ENCODE measurements at places on chromosomes 5 and 9. TPM values are rescaled to one million over a fixed set of nuclear protein-coding genes. Genes with fewer than 3 reads are reported as not detected.

Gene ROPN1L
- total RNA-seq = 1.7 TPM

Gene LECT2
- total RNA-seq = not detected

Gene WDR31
- 8.7 TPM for total RNA-seq

Gene TRPM3
- 11.4 TPM for total RNA-seq

Gene EMB
- 25.0 TPM for total RNA-seq

Gene IL33
- total RNA-seq = 22.7 TPM

- DNase-seq = no peak
- H3K27ac ChIP-seq = no peak overlapping the region
- no peaks in the 10 kb centered on the region for H3K36me3 ChIP-seq
- no peaks in the 10 kb centered on the region for H3K27me3 ChIP-seq
- H3K4me1 ChIP-seq = peaks cover 4% of the 10 kb centered on the region
Observed at GRCh38 chr9:89372230-89372816, 54.0 kb downstream of the SECISBP2 start.

DNA sequence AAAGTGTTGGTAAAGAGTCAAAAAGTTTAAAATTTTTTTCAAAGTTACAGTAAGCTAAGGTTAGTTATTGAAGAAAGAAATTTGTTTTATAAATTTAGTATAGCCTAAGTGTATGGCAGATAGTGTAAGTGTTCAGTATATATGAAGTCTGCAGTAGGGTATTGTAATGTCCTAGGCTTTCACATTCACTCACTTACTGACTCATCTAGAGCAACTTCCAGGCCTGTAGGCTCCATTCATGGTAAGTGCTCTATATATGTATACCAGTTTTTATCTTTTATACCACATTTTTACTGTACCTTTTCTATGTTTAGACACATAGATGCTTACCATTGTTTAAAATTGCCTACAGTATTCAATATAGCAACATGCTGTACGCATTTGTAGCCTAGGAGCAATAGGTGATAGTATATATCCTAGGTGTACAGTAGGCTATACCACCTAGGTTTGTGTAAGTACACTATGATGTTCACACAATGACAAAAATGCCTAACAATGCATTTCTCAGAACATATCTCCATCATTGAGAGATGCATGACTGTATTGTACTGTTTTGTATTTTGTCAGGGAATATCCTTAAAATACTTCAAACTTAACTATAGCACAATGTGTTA lies 38.5 kb downstream of the CYSTM1 start:
- no peaks in the 10 kb centered on the region for H3K27me3 ChIP-seq
- peaks cover 39% of the 10 kb centered on the region for H3K4me1 ChIP-seq
- H3K36me3 ChIP-seq = no peaks in the 10 kb centered on the region
- H3K27ac ChIP-seq = no peak overlapping the region

DNA sequence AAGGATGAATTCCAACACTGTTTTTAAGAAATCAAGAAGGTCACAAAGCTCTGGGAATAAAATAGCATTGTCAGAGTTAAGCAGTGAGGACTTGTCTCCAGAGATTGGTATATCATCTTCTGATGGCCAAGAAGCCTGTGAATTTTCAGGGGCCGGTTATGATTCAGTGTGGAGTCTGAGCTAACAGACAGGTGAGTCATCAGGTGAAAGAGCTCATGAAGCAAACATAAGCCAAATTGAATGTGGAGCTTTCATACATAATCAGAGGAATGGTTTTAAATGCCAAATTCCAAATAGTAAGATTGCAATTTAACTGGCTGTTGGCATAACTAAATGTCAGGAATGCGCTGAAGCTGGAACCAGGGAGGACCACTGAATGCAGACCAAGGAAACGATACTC lies 494.2 kb downstream of the MTRR start:
- no peaks in the 10 kb centered on the region for H3K36me3 ChIP-seq
- no peaks in the 10 kb centered on the region for H3K4me1 ChIP-seq
- H3K27me3 ChIP-seq = no peaks in the 10 kb centered on the region

DNA sequence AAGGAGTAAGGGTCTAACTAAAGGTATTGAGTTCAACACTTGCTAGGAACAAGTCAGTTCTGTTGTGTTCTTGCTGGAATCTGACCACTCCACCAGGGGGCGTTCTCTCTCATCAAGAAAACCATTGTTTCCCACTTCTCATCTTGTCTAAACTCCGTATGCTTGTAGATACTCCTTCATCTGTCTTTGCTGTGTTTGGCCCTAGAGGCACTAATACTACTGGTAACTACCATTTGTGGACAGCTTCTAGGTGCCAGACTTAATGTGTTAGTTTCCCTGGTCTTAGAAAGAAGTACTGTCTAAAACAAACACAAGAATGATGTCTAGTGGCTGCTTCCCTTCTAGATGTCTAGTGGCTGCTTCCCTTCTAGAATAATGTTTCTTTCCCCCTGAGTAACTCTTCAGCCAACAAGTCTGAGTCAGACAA lies 18.7 kb upstream of the PTPDC1 start:
- no peaks in the 10 kb centered on the region for H3K4me1 ChIP-seq
- no peak overlapping the region for H3K4me3 ChIP-seq
- H3K27me3 ChIP-seq = no peaks in the 10 kb centered on the region

DNA sequence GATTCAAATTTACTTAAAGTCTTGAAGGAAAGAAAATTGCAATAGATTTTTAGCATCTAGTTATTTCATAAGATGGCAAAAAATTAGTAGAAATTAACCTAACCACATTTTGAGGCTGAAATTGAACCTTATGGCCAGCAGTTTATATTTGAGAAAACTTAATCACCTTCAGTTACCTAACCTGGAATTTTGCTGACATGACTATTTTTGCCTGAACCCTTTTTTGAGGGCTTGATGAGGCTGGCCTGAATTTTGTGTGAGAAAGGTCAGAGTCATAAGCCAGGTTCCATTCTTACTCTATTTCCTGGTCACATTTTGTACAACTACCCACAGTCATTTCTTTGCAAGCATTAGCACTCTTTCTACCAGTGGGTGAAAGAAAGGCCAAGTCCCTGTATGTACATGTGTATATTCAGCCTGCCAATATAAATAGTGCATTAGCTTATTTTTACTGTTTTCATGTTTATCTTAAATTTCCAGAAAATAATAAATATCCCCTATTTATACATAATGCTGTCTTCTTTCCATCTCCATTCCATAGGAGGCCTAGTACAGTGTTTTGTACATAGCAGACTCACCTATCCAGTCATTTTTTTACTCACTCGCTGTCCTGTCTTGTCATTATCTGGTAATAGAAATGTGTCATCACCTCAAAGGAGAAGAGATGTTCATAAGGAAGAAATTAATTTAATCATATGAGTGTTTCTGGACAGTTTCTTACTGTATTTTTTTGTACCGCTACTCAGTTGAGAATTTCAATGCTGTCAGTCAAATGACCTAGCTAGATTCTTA lies 108.4 kb upstream of the SGCD start:
- H3K4me1 ChIP-seq = no peaks in the 10 kb centered on the region
- no peaks in the 10 kb centered on the region for H3K36me3 ChIP-seq
- no peak for DNase-seq
- no peak overlapping the region for H3K4me3 ChIP-seq
- no peak overlapping the region for H3K27ac ChIP-seq

DNA sequence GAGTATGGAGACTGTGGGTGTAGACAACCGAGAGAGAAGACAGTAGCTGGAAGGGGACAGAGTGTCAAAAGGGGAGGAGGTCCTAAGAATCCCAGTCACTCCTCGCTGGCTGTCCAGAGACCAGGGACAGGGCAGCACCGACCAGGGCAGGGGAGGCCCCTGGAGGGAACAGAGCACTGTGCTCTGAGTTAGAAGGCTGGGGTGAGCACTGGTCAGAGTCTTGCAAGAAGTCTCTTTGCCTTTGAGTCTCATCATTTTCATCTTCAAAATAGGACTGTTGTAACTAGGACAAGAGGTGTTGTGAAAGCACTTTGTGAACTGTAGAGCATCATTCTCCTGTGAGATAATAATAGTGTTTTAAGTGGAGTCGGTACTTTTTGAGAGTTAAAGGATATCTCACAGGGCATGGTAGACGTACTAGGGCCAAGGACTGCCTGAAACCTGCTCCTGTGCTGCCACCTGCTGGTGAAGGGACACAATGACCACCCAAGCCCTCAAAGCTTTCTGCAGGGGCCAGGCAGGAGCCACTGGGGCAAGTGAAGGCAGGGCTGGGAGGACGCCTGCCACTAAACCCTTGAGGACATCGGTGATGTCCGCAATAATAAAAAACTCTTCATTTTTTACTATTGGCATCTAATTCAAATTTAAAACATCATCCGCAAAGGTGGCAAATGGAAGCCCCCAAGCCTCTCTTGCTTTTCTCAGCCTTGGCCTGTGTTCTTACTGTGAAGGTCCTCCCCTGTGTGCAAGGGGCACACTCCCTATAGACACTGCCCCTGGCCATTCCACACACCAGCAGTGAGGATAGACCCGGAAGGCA lies 28.2 kb downstream of the SLC6A7 start:
- no peak overlapping the region for H3K27ac ChIP-seq
- no peak overlapping the region for H3K4me3 ChIP-seq
- no peaks in the 10 kb centered on the region for H3K4me1 ChIP-seq

DNA sequence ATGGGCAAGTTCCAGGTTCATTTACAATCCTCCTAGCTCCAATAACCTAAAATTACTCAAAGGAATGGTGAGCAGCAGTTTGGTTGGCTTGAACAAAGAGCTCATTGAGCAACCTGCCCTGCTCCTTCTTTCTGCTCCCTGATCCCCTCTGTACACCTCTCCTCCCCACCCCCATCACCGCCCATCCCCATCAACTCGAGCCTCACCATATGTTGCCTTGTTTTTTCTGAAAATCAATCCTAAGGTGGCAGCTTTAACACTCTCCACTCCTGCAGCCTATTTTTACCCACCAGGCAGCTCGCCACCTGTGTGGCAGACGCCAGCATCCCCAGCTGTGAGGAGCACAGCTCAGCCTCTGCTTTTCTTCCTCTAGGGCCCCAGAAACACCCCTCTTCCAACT lies 533.4 kb upstream of the BRINP1 start:
- no peak overlapping the region for H3K27ac ChIP-seq
- no peak overlapping the region for H3K4me3 ChIP-seq
- no peaks in the 10 kb centered on the region for H3K36me3 ChIP-seq
- H3K4me1 ChIP-seq = no peaks in the 10 kb centered on the region
- no peak for DNase-seq

DNA sequence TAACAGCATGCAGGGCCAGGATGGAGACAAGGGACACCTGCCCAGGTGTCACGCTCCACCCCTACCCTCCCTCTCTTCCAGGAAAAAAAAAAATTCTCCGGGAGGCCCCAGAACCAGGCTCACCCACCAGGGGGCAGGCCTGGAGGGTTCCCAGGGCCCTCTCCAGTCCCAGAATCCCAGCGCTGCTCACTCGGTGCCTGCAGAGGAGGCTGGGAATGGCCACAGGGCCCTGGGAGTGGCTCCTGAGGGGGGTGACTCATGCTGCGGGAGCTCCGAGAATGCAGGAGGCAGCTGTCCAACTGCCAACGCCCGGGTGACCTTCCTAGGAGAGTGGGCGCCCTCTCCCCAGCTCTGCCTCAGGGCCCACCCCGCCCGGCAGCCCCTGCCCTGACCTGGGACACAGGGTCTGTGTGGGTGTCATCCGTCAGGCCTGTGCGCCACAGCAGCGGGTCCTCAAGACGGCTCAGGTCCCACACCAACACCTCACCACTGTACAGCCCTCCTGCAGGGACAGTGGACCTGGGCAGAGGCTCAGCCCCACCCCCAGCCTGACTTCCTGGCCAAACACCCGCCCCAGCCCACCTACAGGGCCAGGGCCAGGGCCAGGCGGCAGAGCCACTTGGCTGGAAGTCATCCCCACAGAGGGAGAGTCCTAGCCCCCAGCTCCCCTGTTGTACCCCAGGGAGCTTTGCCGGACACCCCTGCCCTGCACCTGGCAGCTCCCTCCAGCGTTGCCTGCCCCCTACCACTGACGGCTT lies 21.2 kb downstream of the DYNC2I2 start:
- peak overlapping the region; percentile 93 for H3K27ac ChIP-seq
- peaks cover 2% of the 10 kb centered on the region for H3K36me3 ChIP-seq
- H3K4me1 ChIP-seq = peaks cover 9% of the 10 kb centered on the region
- DNase-seq = peak; percentile 84
- H3K27me3 ChIP-seq = no peaks in the 10 kb centered on the region

- no peak for DNase-seq
- H3K27ac ChIP-seq = no peak overlapping the region
- H3K36me3 ChIP-seq = no peaks in the 10 kb centered on the region
Observed at GRCh38 chr9:98894171-98894570, 49.5 kb upstream of the COL15A1 start.

- H3K36me3 ChIP-seq = no peaks in the 10 kb centered on the region
- no peak overlapping the region for H3K4me3 ChIP-seq
- H3K4me1 ChIP-seq = no peaks in the 10 kb centered on the region
- no peak overlapping the region for H3K27ac ChIP-seq
- H3K27me3 ChIP-seq = no peaks in the 10 kb centered on the region
- no peak for DNase-seq
Observed at GRCh38 chr5:81925009-81925408, 46.8 kb upstream of the ATG10 start.

DNA sequence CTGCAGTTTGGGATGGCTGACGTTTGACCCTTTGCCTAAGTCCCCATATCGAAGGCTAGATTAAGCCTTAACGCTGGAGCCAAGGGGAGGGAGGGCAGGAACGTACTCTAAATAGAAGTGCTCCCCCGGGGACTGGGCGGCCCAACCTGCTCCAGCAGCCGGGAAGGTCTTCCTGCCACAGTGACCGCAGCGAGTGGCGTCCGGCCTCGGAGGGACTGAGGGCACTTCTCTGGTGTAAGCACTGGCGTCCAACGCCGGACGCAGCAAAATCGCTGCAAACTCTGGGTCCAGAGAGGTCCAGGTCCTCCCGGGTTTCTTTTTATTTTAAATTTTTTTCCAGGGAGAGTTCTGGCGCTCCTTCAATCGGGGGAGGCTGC lies 505 bp upstream of the ACER2 start:
- no peak for DNase-seq
- no peaks in the 10 kb centered on the region for H3K36me3 ChIP-seq
- peak overlapping the region; percentile 39 for H3K4me3 ChIP-seq

DNA sequence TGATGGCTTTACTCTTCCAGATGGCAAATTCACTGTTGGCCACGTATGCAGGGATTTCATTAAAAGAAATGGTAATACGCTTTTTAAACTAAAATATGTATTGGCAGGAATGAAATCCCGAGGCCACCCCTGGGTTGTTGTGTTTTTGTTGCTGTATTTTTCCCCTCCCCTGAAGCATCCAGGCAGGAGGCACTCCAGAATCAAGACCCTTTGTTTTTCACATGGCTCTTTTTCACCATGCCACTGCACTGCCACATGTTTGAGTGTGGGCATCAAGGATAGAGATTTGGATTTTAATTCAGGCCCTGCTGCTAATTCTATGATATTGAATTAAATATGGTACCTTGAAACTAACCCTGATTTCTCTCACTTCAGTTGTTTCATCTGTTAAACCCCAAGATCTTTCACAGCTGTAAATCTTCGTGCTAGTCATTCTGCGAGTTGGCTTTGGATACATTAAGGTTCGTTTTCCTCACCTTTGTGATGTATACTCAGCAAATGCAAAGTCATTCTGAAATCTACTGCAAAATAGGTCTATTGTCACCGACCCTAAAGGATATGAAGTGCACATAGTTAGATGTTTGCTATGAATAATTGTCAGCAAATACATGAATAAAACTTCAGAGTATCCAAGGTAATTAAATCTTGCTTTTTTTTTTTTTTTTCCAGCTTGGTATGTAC lies 533.4 kb downstream of the PTPRD start:
- H3K27ac ChIP-seq = no peak overlapping the region
- no peaks in the 10 kb centered on the region for H3K36me3 ChIP-seq
- H3K4me3 ChIP-seq = no peak overlapping the region
- no peaks in the 10 kb centered on the region for H3K27me3 ChIP-seq
- DNase-seq = no peak

Data from kidney (tissue), 22 donors.